ENCODE measurements at places on chromosomes 5 and 9.

DNA sequence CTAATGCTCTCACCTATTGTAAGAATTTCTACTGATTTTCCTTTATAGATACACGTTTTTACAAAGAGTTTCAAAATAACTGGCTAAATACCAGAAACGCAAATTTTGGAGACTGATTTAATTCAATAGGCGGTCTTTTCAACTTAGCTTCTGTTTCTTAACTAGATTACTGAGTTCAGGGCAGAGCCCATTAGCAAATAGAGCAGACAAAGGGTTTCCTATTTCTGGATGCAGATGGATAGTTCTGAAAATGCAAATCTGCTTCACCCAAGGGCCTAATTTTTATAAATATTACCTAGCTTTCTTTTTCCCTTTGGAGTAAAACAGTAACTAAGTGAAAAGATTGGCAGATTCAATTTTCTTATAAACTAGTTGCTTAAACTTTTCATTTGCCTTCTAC lies 13.6 kb upstream of the KIAA1958 start:
- DNase-seq: no peak

DNA sequence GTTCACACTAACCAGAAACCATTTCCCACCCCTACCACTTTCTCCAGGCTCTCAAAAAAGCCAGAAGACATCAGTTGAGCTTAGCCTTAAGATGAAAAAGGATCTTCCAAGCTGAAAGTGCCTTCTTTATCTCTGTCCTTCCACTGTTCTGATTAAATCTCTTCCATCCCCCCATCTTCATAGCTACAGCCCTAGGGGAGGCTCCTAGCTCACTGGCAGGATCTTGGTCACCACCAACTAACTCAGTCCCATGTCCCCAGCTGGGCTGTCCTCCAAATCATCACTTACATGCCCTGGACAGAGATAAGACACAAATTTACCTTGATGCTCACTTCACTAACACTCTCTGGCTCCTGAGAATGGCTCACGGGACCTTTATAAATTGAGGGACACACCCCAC lies 14.3 kb downstream of the LCP2 start:
- DNase-seq: no peak

GRCh38 chr5:179346401-179346800 lies 1.1 kb upstream of the ADAMTS2 start:
- no peak for DNase-seq

DNA sequence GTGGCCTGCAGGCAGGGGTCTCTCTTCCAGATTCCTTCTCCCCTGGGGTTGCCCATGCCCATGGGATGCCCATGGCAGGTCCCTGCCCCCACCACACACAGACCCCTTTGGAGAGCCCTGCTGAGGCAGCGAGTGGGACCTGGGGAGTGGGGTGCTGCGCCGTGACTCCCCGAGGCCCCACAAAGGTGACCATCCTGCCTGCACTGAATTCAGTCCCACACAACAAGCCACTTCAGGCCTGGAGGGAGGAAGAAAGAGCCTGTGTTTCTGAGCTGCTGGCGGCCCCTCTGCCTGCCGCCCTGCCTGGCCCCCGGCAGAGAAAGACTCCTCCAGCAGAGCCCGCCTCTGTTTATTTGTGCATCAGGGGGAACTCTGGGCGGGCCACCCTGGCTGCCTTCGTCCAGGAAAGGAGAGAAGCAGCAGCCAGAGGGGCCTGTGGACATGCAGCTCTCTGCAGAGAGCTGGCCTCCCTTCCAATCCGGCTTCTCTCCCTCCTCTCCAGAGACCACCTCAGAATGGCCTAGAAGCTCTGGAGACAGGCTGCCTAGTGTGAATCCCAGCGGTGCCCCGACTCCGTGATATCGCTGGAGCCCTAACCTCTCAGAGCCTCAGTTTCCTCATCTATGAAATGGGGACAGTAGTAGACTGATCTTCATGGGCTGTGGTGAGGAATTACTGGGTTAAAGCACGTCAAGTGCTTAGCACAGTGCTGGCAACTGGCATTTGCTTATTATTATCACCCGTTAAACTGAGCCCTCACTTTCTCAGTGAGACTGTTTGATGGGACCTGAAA lies 72.9 kb downstream of the COL27A1 start:
- no peak for DNase-seq

DNA sequence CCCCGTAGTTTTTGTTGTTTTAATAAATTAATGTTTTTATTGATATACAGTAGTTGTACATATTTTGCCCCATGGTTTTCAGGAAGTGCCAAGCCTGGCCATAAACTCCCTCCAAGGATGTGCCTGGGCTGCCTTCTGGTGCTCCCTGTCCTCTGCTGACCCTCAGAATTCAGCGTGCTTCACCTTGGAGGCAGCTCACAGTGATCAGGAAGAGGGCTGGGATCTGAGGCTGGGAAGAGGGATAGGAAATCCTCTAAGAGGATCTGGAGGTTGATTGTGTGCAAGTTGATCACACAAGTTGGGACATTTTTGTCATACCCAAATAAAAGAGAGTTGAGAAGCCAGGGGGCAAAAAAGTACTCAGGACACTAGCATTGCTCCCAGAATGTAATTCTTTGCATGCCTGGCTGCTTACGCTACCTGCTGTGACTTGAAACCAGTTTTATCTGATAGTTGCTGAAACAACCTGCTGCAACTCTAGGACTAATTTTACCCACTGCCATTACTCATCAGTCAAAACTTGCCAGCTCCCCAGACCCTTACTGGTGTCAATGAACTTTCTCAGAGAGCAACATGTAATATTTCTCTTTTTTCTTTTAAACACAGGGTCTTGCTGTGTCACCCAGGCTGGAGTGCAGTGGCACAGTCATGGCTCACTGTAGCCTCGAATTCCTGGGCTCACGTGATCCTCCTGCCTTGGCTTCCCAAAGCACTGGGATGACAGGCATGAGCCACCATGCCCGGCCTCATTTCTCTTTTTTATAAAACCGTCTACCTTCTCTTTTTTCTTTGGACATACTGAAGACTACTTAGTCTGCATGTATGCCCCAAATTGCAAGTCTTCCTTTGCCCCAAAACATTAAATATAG lies 29.0 kb downstream of the PDE6A start:
- no peak for DNase-seq

GRCh38 chr9:21470126-21470525 lies 12.0 kb downstream of the IFNE start:
- no peak for DNase-seq
